ENCODE measurements at places on chromosomes 5 and 9.

- DNase-seq, result no peak
Measured at GRCh38 chr5:1669276-1670155, 130.1 kb downstream of the MRPL36 start.

DNA sequence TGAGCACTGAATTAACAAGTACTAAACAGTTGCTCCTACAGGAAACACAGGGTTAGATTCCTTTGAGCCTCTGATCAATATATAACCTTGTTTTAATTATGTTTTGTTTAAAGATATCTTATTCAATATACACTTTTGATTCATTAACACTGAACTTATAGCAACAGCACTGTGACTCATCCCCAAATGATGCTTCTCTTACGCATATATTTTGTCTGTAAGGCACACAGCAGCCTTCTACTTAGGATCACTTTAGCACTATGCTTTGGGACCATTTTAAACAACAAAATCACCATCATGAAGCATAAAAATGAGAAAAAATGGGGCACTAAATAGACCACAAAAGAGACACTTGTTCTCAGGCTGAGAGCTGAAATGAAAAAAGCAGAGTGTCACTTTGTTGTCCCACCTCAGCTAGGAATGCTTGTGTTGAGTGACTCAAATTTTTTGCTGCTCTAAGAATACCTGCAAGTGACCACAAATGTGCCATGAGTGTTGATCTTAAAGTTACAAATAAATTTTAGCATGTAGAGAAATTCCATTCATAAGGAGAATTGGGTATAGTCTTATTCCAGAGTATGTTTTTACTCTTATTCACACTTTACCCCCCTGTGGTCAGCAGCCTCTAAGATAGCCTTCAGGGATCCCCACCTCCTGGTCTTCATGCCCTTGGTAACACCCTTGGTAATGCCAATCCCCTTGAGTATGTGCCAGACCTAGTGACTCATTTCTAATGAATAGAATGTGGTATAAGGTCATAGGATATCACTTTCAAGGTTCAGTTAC, 252.7 kb upstream of the IL12B start:
- DNase-seq, result no peak

DNA sequence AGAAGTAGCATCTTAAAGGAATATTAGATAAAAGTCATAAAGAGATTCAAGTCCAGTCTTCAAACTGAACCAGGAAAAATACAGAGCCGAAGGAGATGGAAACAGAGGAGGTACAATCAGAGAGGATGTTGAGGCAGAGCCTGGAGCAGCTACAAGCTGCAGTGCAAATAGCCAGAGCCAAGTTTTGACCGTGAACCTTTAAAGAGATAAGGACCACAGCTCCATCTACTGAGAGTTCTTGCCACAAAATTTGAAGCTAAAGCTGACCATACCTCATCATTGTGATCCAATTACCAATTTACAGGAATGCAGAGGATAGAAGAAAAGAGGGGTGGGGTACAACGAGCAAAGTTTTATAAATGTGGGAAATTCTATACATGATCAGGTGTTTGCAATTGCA, 10.4 kb upstream of the DEPDC1B start:
- DNase-seq, result no peak

DNA sequence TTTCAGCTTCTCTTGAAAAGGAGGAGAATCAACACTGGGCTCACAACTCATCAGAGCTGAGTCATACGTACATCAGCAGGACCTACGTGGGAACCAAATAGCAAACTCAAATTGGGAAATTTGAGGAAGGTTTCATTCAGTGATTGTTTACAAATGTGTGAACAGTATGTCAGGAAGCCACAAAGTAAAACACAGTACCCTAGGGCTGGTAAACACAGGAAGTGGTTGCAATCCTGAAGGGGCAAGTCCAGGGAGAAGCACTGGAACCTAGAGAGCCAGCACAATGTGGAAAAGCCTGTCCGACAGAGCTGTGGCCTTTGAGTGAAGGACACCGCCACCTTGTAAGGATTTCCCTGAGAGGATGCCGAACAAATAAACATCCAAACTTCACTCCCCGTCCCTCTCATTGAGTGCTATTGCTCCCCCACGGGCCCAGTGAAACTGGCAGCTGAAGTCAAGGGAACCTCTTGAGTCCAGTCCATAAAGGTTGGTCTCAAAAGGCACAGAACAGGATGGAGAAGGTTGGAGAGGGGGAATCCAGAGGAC, 26.7 kb upstream of the RICTOR start:
- DNase-seq, result no peak

DNA sequence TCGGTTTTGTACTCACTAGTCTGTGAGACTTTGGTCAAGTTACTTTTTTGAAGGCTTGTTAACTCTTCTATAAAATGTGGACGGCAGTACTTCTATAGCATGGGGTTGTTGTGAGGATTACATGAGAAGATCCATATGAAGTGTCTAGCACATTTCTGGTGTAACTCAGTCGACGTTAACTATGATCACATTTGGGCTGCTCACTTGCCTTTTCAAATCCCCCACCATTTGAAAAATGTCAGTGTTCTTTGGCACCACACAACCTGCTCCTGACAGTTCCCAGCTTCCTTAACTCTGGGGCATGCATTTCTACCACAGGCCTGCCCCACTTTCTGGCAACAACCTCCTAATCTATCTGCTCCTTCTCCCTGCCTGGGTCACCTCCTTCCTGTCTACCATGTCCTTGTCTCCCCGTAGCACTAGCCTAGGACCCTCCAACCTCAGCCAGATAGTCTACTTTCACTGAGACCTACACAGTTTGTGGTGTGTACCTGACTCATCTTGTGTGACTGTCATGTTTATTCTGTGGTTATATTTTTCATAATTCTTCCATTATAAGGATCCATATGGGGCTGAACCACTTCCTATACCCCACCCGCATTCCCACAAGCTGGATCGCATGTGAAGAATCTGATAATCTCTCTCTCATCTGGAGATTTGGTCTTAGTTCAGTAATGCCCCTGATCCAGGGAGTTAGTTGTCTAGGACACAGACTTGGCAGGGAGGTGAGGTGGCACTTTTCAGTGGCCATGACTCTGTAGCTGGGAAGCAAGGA, 30.2 kb upstream of the BASP1 start:
- DNase-seq, result no peak

- DNase-seq, result no peak
Measured at GRCh38 chr5:133993185-133993936, 11.4 kb downstream of the VDAC1 start.

GRCh38 chr5:138833726-138834480, 41.2 kb downstream of the LRRTM2 start:
- DNase-seq, result no peak

DNA sequence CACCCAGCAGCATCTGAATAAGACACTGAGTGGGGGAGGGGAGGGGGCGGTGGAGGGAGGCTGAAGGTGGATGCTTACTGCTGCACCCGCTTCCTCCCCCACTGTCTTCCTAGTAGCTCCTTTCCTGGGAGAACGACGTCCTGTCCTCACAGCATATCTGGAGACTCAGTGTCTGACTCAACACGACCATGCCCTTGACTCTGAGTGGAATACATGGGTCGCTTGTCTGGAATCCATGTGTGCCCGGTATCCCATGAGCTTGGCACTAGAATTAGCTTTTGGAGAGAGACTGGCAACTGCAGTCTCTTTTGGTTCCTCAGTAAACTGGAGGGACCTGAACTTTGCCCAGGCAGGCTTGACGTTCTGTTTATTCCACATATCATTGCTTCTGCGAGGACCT, 125.4 kb upstream of the FAM120A start:
- DNase-seq, result no peak

DNA sequence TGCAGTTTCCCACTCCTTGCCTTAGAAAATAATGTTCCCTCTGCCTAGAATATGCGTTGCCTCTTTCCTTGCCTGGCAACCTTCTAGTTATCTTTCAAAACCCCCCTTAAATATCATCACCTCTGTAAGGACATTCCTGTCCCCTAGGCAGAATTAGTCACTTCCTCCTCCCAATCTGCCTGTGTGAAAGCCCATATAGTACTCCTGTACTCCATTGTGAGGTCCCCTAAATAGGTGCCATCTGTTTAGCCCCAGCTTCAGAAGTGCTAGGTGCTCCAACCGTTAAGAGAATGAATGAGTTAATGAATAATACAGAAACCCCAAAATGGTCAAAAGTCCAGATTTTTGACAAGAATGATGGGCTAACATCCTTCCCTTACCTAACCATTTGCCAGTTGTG, 181.4 kb downstream of the GDNF start:
- no peak for DNase-seq

DNA sequence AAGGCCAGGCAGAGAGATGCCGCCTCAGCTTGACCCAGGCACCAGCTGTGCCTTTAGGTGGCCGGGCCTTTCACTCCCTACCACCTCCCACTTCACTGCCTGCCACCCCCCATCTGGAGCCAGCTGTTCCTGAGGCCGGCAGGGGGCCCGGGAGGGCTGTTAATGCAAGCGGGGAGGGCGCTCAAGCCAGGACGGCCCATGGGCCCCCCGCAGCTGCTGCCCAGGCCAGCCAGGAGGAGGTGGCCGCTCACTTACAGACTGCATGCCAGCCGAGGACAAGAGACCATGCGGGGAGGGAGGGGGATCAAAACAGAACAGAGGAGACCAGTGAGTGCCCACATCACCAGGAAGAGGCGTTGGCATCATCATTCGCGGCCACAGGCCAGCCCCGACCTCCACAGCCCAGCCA, 4.5 kb downstream of the ABCA2 start:
- no peak for DNase-seq

- DNase-seq, result no peak
Measured at GRCh38 chr9:86557063-86557766, 203.0 kb upstream of the TUT7 start.

- DNase-seq, result no peak
Measured at GRCh38 chr9:23850690-23851629, 24.9 kb upstream of the ELAVL2 start.

GRCh38 chr5:130333089-130333488, 428.8 kb downstream of the CHSY3 start:
- DNase-seq, result no peak

- no peak for DNase-seq
Measured at GRCh38 chr5:75202935-75203334, 33.7 kb downstream of the ANKRD31 start.

GRCh38 chr9:137965177-137965795, 87.7 kb downstream of the CACNA1B start:
- no peak for DNase-seq

- no peak for DNase-seq
Measured at GRCh38 chr5:9324348-9325077, 221.4 kb downstream of the SEMA5A start.
